Suppressor macrophage treated with lipopolysaccharide for 4 hours (primary cell): ENCODE measurements at places on chromosomes 1 and 21.

- DNase-seq, result no peak
Measured at GRCh38 chr1:150579945-150580642, 684 bp upstream of the MCL1 start.

DNA sequence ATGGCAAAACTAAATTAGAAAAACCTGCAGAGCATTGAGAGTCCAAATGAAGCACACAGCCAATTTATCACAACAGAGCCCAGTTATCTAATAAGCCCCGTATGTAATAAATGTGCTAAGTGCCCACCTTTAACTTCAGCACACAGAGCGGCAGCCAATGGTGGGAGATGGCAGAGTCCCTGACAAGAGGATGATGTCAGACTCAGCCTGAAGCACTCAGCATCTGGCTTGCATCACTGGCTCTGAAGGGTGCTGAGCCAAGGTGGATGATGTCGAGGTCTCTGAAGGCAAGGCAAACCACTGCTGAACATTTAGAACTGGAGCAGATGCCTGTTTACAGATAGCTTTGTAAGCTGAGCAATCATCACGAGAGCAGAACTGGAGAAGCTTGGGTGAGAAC is 118.3 kb downstream of the NUF2 start:
- DNase-seq, result no peak

DNA sequence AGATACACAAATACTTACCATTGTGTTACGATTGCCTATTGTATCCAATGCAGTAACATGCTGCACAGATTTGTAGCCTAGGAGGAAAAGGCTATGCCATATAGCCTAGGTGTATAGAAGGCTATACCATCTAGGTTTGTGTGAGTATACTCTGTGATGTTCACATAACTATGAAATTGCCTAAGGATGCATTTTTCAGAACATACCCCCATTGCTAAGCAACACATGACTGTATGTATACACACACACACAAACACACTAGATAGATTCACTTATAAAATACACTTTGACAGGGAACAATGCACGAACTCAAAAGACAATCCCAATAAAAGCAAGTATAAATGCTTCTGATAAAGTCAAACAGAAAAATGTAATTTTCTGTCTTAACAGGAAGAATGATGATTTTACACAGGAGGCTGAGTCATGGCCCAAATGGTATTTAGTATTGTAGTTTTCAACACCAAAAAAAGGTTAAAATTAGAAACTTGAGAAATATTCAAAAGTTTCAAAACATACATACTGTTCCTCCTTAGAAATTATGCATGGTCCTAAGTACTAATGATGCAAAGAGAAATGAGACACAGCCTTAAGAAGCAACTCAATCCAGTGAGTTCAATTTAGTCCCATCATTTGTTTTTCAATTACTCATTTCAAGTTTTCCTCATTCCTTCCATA is 12.2 kb downstream of the FH start:
- DNase-seq, result peak; percentile 54

DNA sequence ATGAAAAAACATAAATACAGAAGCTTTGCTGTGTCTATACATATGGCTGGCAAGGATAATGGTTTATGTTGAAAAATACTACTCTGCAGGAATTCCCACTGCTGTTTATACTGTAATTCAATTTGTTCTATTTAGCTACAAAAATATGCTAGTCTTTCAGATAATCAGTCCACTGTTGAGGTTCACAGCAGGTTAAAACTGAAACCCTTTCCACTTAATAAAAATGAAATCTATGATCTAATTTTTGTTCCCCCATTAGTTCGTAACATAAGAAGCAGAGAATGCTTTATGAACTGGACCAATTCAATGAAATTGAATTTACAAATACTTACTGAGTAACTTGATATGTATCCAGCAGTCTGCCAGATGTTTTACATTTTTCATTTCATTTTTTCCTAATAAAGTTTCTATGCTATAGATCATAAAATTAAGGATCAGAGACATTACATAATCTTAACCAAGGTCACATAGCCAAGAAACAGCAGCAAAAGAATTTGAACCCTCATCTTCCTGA is 360.1 kb upstream of the BEND5 start:
- DNase-seq, result no peak

DNA sequence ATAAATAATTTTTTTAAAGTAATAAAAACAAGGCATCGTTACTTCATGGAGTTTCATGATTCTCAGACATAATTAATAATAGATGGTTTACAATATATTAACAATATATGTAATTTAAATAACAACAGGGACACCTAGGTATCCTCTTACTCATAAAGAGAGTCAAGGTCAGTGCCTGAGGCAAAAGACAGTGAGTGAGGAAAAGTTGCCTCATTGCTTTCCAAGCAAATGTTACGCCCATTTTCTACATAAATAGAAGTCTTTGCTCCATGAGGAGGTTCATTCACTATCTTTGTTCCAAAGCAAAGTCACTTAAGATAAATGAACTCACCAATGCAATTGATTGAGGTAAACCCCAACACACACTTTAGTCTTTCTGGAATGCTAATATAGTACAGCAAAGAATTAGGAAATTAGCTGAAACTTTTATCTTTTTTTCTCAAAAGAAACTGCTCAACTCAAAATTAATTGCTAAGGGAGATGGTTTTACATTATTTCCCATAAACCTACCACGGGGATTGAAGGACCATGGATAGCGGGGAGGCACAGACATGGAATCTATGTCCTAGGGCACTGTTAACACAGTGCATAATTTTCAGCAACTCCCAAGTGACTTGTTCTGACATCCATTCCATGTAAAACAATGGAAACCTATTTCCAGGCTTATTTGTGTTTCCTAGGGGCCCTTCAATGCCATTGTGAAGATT is 19.6 kb downstream of the BCL9 start:
- no peak for DNase-seq

DNA sequence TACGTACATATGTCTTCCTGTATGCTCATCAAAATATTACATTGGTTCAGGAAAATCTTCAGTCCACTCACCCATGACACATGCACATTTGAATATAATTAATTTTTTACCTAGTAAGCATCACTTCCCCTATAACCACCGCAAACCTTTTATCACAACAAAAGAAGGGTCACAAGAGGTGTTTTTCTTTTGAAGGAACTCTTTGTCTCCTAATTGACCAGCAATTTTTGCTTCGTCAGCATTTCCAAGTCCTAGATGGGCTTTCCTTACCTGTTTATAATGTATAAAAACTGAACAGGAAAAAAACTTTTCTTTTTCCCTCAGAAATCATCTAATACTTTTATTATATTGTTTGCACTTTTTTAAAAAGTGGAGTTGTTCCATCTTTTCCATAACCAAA is 631.3 kb downstream of the PLA2G4A start:
- DNase-seq, result no peak

GRCh38 chr1:157994704-157995582 is 1.5 kb downstream of the KIRREL1 start:
- no peak for DNase-seq

DNA sequence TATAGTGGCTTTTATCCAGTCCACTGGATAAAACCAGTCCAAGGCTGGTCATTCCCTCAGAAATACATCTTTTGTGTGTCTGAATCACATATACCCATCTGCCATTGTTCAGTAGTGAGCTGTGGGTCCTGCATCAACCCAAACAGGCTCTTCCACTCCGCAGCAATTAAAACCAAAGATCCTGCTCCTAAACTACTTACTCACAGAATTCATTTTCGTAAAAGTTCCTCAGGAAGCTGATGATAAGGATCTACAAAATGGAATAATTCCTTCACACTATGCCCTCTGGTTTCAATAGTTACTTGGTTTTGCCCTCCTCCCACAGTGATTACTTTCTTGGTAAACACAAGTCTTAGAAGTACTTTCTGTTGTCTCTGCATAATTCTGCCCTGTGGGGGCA is 5.1 kb upstream of the MFSD2A start:
- DNase-seq, result no peak

GRCh38 chr1:55213885-55214211 is 1.3 kb downstream of the USP24 start:
- no peak for DNase-seq

- DNase-seq, result no peak
Measured at GRCh38 chr1:24257373-24257772, 61.8 kb upstream of the GRHL3 start.

DNA sequence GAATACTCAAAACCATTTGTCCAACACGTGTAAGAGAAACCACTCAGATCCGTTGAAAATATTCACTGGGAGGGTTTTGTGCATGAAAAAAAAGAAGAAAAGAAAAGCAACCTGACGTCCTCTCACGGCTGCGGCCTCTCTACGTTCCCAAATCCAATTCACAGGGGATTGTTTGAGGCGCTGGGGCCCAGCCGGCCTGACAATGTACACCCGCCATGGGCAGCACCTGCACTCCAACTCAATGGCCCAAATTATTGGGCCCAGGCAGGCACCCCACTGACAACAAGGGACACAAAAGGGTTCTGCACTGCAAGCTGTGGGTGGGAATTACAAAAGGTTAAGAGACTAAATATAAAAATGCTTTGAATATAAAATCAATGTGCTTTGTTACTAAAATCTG is 41.5 kb downstream of the MORN1 start:
- DNase-seq, result no peak

DNA sequence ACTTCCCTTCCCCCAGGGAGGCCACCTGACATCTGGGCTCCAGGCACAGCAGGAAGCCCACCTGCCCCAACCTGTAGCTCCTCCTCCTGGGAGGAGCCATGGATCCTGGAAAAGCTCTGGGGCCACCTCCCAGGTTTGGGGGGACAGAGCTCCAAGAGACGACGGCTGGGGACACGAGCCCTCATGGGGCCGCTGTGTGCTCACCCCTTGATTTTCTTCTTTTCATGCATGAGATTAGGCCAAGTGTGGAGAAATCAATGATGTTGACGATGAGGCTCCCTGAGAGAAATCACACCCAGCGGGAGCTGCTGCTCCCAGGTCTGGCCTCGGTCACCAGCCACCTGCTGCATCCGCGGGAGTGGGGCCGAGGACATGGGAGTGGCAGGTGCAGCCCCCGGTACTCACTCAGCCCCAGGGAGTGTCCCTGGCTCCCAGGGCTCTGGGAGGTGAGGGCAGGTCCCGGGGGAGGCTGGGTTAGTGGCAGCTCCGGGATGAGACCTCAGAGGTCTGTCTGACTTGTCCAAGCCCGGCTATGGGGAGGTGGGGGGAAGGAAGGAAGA is 8.7 kb downstream of the TNFRSF14 start:
- no peak for DNase-seq

DNA sequence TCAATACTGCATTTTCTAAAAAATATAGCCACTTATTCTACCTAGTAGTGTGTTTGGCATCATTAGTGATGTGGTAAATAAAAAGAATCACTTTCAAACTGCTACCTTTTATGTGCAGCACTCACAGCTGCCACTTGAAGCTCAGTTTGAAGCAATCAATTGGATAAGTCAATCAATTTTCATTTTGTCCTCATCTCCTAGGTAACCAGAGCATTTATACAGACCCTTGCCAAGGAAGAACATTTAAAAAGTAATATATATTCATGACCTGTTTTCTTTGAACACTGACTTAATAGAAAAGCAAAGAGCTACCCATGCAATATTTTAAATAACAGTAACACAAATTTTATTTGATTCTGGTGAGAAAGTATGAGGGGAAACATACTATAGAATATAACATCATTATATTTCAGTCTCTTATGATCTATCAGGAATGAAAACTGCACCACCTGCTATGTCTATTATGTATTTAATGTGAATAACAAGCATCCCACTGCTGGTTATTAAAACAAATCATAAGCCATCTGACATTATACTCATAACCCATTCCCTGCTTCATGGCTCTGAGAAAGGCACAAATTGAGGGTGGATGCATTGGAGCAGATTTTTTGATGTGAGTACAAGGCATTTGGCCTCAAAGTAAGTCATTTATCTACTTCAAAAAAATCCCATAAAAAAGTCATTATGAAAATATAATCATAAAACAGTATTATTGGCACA is 168.4 kb upstream of the C21orf91 start:
- no peak for DNase-seq

GRCh38 chr1:233673261-233673946 is 59.5 kb downstream of the KCNK1 start:
- DNase-seq, result no peak

DNA sequence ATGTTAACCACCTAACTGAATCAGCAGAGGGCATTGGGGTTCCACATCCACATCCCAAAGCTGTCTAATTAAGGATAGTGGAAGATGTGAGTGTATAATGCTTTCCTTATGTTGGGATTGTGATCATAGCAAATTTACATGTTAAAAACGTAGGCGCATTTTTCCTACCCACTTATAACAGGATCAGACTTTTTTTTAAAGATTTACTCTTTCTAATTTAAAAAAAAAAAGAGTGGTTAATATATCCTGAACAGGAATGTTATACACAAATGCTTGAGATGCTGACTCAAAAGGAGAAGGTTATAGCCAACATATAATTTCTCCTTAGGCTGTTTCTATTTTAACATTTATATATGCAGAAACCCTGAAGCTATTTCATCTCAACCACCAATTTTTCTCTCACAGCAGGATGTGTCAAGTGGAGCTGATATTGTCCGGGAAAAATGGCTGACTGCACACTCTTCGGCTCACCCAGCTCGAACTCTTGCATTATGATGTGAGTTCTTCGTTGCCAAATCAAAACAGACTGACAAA is 40.3 kb downstream of the RGS5 start:
- DNase-seq, result no peak

DNA sequence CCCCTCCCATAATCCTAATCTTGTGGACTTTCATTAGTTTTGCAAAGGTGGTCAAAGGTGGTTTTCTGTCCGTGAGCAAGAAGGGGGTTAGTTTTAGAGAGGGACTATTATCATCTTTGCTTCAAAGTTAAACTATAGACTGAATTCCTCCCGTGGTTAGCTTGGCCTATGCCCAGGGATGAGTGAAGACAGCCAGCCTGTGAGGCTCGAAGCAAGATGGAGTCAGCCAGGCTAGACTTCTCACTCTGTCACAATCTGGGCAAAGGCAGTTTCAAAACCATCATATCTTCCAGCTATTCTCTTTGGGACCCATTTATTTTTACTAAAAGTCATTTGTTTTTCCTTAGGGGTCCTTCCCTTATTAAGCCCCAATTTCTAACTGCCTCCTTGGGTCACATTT is 12.9 kb upstream of the ENO1 start:
- no peak for DNase-seq
